ENCODE measurements at places on chromosomes 7 and 10. TPM values are rescaled to one million over a fixed set of nuclear protein-coding genes. Genes with fewer than 3 reads are reported as not detected.

- DNase-seq, result no peak
Measured at GRCh38 chr10:13450069-13450468, 78.7 kb downstream of the BEND7 start.

DNA sequence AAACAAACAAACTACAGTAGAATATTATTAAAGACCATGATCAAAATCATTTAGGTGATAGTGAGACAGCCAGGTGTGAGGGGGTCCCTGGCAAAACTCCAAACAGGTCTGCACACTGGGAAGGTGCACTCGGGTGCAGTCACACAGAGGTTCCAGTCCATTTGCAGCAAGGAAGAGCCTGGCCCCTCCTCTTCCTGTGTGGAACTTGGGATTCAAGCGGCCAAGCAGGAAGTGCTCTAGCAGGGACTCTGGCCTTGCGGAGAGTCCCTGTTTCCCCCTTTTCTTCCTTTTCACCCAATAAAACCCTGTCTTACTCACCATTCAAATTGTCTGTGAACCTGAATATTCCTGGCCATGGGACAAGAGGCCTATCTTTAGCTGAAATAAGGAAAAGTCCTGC is 181.8 kb downstream of the LRRTM3 start:
- DNase-seq, result no peak

DNA sequence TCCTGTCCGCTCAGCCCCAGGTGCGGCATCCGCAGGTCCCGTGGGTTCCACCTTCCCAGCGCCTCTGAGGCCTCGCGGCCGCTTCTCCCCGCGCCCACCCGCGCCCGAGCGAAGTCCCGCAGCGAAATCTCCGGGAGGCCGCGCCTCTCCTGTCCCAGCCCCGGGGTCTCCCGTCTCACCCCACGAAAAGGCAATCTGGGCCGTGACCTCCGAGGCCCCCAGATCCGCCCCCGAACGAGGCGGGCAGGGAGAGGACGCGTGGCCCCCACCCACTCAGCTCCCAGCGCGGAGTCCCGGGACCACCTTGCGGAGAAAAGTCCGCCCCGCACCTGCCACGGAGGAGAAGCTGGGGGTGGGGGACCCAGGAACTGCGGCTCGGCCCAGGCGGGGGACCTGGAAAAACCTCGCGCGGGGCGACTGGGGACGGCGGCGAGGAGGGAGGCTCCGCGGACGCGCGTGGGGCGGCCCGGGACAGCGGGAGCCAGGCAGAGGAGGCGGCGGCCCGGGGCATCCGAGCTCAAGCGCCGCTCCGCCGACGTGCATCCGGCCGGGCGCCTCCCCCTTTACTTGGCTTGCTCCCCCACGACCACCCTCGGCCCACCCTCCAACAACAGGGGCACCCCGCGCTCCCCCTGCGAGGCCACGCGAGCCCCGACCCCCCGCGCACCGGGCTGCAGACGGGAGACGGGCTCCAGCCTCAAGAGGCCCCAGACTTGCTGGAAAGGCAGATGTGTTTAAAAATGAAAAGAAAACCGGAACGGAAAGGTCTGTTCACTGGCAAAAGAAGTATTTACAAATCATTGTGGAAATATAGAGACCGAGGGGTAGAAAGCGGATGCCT is 33.0 kb upstream of the RNF32 start:
- DNase-seq, result no peak

Gene CRTAC1
- 7.2 TPM for polyA plus RNA-seq
